T-helper 9 cell (primary cell): ENCODE measurements at places on chromosomes 11 and 22.

DNA sequence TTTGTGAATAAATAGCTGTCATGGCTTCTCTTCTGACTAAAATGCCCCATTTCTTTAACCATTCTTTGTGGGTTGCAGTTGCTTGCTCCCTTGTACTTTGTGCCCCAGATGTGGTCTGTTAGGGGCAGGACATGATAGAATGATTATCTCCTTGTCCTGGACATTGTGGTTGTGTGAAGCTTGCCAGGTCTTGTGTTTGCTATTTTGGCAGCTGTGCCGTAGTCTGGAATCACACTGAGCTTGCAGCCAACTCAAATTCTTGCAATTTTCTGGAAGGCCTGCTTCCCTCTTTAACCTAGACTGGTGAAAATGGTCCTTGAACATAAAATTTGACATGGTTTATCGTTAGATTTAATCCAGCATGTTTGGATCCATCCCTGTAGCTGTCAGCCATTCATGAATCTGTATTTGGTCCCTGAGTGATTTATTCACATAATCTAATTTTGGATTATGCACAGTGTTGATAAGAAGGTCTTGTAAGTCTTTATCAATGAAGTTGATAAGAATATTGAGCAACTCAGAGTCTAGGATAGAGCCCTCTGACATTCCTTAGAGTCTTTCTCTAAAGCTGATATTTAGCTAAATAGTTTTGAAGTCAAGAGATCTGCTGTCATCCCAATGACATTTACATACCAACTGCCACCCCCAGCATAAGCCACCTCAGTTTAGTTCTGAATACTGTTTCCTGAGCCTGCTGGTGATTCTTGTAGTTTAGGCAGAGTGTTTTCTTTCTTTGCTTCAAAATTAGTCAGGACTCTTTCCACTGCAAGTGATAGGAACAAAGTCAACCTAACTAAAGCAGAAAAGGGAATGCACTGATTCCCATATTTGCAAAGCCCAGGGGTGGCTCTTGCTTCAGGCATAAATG is 9.8 kb downstream of the SPON1 start:
- no peak for DNase-seq

DNA sequence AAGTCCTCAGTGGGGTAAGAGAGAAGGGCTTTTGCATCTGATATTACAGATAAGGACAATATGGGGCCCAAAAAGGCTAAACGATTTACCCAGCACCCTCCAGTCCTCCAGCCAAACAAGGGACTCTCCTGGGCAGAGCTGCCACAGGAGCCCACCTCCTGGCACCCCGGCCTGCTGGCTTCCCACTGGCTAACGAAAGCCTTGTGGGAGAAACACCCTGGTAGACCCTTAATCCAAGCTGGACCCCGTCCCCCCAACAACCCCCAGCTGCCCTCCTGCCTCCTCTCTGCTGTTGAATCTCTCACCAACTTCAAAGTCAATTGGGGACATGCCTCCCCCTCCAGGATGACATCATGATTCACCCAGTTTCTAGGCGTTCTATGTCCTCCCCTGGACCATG is 10.8 kb downstream of the C1QTNF6 start:
- no peak for DNase-seq

DNA sequence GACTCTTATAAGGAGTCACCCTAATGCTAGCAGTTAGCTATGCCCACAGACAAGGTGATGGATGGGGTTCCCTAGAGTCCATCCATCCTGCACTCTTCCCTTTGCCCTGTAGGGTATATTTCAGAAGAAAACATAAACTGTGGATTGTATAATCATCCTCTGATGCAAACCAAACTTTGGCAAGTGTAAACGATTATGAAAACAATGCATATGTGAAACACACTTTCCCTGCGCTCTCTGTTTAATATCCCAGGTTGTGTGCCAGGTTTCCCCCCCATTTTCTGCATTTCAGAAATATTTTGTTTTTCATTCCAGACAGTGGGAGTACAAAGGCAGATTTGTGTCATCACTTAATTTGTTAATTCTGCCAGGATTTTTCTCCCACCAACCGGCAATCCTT is 110.0 kb downstream of the LDLRAD3 start:
- DNase-seq = no peak

DNA sequence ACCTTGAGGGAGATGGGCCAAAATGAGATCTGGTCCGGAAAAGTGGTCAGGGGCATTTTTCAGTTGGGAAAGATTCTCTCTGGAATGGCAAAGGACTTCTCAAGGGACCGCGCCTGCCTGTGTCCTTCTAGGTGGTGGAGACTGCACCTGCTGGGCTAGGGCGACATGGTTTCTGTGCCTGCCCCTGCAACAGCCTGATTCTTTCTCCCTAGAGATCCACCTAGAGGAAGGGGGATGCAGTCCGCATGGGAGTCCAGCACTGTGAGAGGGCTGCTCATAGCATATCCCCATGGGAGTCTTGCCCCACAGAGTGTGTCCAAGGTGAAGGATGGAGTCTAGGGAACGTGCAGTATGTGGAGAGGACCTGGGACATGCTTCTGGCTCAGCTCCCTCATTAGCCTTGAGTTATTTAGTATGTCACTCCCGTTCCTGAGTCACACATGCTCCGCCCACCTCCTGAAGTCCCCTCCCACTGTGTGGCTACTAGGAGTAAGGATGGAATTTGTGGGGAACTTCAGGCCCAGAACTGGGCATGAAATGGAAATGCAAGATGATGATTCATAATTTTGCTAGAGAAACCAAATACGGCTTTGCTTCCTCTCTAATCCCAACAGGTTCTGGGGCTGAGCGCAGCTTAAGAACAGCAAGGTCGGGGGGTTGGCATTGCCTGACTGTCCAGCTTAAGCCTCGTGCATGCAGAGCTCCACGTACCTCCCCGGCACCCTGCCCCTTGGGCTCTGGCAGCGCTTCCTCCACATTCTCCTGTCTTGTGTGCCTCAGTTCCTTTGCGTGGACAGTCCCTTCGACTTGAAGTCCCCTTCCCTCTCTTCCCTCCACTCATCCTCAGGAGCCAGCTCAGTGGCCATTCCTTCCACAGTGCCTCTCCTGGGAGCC is 35.0 kb downstream of the GRIK4 start:
- no peak for DNase-seq

DNA sequence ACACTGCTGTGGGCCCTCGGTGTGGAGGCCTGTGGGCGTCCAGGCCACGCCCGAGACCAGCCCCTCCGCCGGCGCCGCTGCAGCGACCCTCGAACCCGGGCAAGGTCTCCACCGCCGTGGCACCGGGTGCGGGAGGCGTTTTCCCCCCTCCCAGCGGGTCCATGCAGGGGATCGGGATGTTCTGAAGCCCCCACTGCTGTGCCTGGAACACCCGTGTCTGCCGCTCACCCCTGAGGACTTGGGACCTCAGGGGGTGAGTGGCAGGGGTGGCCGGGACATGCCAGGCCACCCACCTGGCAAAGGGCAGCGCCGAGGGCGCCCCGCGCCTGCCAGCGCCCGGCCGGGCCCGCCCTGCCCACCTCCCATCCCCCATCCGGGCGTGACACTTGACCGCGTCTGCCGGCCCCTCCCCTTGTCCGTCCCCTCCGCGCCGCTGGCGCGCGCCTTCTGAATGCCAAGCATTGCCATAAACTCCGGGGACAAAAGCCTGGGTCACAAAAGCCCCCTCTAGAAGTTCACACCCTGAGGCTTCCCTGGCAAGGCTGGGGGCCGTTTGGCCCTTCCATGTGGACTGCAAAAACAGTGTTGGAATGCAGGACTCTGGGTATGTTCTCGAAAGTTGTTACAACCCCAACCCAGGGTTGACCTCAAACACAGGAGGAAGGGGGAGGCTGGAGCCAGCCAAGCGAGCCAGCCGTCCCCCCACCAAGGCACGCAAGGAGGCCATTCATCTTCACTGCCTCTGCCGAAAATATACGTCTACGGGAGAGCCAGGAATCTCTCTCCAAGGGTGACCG is 819 bp upstream of the KCNQ1OT1 start:
- DNase-seq = no peak

DNA sequence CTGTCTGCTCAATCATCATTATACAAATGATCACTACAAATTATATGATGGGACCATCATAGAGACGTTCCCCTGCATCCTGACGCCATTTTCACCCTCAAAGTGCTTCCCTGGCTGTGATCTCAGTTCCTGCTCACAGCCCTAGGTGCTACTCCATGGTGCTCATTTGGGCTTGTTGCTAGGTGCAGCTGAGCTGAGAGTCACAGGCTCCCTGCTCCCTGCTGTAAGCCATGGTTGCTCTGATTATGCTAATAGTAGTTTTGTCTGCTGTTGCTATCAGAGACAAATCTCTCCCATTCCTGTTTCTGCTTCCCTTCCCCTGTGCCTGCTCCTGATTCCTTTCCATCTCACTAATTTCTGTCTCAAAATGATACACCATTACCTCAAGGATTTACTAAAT is 474.3 kb downstream of the METTL15 start:
- DNase-seq = no peak

GRCh38 chr11:19938866-19939265 is 221.4 kb downstream of the DBX1 start:
- no peak for DNase-seq

- no peak for DNase-seq
These were observed 293.3 kb downstream of the METTL15 start for GRCh38 chr11:28401446-28401845.
